ENCODE measurements at places on chromosomes 6 and 20.

DNA sequence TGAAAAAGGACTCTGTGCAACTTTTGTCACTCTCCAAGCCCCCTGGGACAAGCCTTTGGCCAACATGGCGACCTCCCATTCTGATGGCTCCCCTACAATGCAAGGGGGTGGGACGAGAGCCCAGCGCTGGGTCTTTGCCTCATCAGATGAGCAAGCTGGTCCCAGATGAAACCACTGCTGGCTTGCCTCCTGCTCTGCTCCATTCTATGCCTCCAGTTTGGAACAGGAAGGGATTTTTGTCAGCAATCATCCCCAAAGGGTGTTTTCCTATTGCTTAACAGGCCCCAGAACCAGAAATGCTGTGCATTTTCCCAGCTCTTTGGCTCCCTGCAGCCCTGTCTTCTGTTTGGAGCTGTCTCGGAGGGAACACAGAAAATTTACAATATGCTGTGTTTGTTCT is 412.7 kb downstream of the MAFB start:
- DNase-seq = no peak

DNA sequence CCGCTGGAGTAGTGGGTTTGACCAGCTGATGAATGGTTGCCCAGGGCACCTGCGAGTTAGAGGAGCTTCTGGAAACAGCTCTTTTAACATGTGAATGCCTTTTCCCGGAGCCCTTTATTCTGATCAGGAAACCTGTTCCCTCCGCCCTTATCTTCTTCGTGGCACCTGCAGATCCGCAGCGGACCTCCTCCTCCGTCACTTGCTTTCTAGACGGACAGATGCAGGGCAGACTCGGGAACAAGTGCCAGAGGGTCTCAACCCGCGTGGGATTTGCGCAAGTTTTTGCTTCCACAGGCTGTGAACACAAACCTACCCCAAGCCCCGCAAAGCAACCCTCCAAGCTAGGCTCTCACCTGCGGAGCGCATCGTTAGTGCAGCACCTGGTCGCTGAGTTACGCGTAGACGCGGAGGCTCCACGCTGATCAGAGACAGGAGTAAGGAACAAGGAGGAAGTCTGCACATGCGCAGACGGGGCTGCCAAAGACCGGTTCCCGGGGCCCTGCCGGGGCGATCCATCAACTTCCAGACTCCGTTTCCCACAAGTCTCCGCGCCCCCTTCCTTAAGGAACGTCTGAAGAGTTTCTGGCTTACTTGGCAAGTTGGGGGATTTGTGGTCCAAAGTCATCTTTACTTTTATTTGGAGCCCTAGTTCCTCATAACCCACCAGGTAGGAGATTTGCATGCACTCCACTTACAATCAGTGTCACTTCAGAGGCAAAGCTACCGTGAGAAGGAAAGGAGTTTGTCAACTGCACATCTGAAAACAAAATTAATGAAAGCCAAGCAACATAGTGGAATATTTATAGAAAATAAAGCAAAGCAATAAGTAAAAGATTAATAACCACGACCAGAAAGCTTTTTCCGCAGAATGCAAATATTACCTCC is 52.7 kb upstream of the ELMO2 start:
- peak; percentile 2 for DNase-seq

GRCh38 chr20:36071848-36072247 is 82.7 kb upstream of the EPB41L1 start:
- DNase-seq = no peak

DNA sequence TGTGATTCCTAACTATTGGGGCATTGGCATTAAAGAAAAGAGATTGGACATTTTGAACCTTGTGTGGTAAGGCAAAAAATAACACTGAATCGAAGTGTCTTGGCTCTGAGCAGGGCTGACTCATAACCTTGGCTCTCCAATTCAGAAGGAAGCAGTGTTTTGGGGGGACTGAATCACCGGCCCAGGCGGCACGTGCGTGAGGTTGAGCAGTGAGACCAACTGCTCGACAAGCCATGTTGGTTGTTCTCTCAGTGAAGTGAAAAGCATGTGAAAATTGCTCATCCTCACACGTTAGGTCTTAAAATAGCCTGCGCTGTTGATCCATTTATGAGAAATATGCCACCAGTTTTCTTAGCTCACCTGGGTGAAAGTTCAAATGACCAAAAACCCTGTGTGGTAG is 137.8 kb upstream of the SPACA1 start:
- DNase-seq = no peak

DNA sequence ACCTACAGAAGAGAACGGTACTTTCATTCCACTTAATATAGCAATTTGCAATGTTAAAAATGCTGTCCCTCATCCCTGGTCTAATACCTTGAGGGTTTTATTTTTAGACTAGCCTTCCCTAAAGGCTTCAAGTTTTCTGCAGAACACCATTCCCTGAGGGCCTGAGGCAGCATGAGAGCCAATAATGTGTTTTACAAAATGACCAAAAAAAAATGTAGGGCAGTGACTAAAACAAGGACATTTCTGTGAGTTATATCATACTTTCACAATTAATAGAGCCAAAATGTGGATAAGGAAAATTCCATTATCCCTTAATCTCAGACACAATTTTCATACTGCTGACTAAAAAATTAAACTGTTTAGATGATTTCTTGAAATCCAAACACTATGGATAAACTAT is 22.7 kb downstream of the GPR63 start:
- DNase-seq = peak; percentile 6

- no peak for DNase-seq
Observed at GRCh38 chr6:16104624-16105433, 24.1 kb upstream of the MYLIP start.

- peak; percentile 27 for DNase-seq
Observed at GRCh38 chr6:100761841-100762240, 119.3 kb downstream of the ASCC3 start.

DNA sequence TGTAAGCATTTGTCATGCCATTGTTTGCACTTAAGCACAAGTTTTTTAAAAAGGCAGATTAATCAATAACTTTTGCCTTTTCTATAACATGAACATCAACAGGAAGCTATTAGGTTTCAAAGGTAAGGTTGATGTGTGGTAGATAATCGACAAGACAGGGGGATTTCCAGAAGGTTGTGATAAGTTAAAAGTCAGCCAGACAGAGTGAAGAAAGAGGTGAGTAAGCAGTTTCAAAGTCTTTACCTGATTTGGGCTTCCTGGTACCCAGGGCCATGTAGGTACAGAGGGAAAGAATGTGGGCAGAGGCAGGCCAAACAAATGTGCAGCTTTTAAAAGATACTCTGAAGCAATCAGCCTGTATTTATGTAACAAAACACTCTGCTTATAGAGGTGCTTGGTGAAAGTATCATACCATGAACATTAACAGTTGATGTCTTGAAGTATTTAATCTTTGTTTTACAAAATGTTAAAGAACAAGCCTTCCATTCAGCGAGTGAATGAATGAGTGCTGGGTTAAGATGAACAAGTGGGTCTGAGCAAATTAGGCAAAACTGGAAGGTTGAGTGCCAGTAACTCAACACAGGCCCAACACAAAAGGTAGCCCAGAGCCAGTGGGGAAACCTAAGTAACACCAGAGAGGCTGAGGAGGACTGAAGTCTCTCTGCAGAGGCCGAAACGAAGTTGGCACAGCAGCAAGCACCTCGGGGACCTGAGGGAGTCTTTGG is 60.2 kb downstream of the LRRC1 start:
- no peak for DNase-seq

- DNase-seq = peak; percentile 32
Observed at GRCh38 chr6:42963855-42964605, 3.5 kb downstream of the GNMT start.

DNA sequence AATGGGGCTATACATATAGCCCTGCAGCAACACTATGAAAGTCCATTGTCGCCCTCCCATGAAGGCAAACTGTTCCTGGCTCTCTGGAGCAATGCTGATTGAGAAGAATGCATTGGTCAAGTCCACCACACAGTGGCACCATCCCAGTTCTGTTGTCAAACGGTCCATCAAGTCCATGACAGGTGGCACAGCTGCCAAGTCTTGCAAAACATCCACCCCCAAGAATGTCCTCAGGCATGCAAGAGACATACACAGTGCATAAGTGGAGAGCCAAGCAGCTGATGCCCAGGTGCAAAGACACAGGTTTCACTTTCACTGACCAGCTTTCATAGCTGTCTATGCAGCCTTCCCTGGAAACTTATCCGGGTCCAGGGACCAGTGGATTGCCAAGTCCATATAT is 17.5 kb downstream of the ZNF391 start:
- no peak for DNase-seq

DNA sequence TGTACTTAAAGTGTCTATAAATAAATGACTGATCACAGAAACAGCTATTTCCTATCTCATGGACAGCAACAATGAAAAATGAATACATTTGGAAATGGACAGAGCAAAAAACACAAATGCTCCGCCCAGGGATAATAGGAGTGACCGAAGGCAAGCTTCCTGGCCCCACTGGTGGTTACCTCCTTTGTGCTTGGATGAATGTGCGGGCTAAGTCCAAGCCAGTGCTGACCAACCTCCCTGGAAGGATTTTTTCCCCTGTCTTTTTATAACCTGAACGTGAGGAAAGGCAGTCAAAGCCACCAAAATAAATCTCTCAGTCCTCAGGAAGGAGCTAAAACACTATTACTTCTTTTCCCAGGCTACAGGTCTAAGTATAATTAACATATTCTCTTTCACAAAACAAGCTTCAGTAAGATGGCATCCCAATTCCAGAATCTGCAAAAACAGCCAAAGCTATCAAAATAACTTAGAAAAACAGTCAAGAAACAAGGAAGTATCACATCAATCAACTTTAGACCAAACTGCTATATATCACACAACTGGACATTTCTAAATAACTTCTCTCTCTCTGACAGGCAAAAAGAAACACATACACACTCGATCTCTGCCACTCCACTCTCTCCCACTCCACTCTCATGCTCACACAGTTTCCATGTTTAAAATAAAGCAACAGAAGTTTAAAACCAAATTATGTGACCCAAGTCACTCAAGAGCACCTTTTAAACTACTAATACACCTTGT is 10.0 kb downstream of the KIF16B start:
- no peak for DNase-seq

DNA sequence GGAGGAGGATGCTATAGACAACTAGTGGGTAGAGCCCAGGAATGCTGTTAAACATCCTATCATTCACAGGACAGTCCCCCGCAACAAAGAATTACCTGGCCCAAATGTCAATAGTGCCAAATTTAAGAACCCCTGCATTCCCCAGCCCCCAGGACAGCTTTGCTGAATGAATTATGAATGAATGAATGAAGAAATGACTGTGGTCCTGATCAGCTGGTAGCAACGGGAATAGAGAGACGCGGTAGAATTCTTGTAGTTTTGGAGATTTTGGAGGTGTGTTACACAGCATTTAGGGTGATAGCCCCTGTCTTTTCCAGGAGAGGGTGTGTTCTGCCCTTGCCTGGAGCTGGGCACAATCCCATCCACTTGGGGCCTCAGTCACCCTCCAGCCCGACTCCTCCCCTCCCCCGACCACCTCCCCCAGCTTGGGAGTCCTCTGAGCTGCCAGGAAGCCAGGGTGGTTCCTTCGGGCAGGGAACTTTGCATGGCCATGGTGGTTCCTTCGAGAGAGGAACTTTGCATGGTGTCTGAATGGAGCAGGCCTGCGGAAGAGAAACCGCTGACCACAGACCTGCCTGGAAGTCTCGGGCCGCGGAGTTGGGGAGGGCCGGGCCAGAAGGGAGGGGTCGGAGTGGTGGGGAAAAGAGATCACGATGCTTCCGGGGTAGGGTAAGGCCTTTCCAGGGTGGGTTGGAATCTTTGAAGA is 1.0 kb upstream of the HCK start:
- DNase-seq = no peak

GRCh38 chr6:3902871-3903648 is 53.9 kb downstream of the FAM50B start:
- DNase-seq = no peak

- peak; percentile 28 for DNase-seq
Observed at GRCh38 chr6:83853178-83854000, at the start of gene RIPPLY2. Gene RIPPLY2 (plus strand): TSS chr6:83853360. CDS start chr6:83853417, 57 bp downstream.

DNA sequence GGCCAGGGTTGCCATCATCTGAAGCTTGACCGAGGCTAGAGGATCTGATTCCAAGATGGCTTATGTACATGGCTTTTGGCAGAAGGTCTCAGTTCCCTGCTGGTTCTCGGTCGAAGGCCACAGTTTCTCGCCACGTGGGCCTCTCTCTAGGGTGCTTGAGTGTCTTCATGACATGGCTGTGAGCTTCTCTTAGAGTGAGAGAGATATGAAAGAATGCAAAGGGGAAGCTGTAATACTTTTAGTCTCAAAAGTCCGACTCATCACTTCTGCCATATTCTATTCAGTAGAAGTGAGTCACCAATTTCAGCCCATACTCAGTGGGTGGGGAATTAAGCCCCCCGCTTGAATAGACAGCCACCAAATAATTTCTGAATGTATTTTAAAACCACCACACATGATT is 94.2 kb downstream of the UTRN start:
- peak; percentile 44 for DNase-seq

GRCh38 chr6:159789377-159790148 is at the start of gene TCP1:
Gene TCP1 (minus strand): TSS chr6:159789602. CDS start chr6:159789468, 134 bp downstream.
- peak; percentile 100 for DNase-seq

- DNase-seq = peak; percentile 69
Observed at GRCh38 chr20:24781418-24781980, 167.6 kb upstream of the CST7 start.

GRCh38 chr6:37479266-37479854 is 20.3 kb downstream of the CCDC167 start:
- DNase-seq = no peak

- DNase-seq = no peak
Observed at GRCh38 chr20:44186201-44186600, 787 bp downstream of the JPH2 start.

DNA sequence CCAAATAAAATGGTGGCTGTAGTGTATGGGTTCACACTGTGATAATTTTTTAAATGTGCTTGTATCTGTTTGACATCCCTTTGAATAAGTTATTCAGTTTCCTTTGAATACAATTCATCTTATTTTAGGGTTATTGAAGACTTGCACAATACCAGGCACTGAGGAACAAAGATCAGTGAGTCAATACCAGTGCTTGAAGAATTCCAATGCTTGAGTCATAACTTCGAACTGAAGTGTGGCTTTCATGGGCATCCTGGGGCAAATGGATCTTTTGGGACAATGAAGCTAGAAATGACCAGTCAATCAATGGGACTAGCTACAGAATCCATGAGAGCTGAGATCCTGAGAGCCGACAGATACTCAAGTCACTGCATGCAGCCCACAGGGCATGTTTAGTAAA is 349.9 kb upstream of the FLRT3 start:
- no peak for DNase-seq

GRCh38 chr6:111951497-111952085 is 78.3 kb upstream of the FYN start:
- no peak for DNase-seq

DNA sequence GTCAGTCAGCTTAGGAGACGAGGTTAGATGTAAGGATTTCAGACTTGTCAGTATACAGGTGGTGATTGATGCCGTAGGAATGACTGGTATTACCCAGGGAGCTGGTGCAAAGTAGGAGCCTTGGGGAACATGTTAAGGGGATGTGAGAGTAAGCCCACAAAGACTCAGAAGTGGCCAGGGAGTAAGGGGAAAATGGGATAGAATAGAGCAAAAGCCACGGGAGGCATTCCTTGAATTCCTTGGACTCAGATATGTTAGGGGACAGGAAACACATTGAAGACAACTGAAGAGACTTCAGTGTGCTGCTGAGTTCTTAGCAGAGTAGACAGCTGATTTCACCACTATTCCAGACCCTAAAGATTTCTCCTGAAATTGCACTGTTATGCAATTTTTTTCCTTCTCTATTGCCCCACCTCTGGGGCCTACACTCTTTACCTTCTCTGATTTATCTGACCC is 1.2 kb upstream of the ACAT2 start:
- peak; percentile 56 for DNase-seq

- DNase-seq = peak; percentile 65
Observed at GRCh38 chr6:6730831-6731230, 142.3 kb downstream of the LY86 start.

Data from adipocyte (in vitro differentiated cells).